ENCODE measurements at places on chromosomes 1 and 21.

DNA sequence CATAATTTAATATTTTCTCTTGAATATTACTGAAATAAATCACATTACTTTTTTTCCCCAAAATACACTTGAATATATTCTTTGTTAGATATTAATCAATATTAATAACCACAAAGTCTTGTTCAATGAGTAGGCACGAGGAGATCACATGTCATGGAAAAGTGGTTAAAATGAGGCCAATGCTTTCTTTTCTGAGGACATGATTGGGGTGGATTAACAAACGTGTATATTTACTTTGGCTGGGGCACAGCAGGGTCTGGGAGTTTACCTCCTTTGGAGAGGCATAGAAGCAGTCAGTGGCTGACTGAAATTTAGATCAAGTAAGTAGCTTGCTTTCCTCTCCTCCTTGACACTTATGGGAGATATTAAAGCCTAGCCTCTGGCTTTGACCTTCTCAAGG lies 664.3 kb upstream of the B3GALT2 start:
- no peak for DNase-seq

DNA sequence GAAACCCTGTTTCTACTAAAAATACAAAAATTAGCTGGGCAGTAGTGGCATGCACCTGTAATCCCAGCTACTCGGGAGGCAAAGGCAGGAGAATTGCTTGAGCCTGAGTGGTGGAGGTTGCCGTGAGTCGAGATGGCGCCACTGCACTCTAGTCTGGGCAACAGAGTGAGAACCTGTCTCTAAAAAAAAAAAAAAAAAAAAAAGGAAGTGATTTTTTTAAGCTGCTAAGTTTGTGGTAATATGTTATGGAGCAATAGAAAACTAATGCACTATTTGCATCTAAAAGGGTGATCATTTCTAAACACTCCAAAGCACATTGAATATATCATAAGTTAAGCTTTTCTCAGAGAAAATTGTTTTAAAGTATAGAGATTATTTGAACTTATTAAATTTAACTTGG lies 244.8 kb upstream of the SPAG17 start:
- DNase-seq = no peak

- DNase-seq = no peak
Observed at GRCh38 chr1:160607011-160607671, 27.8 kb upstream of the CD84 start.

- no peak for DNase-seq
Observed at GRCh38 chr1:184790642-184791549, 36.2 kb upstream of the EDEM3 start.

Measured in esophagus squamous epithelium (tissue), 5 donors.